ENCODE measurements at places on chromosomes 2 and 18. TPM values are rescaled to one million over a fixed set of nuclear protein-coding genes. Genes with fewer than 3 reads are reported as not detected.

- no peak for DNase-seq
Measured at GRCh38 chr18:9890957-9891356, 5.2 kb downstream of the TXNDC2 start.

CXCR1 gene
- total RNA-seq = not detected

- DNase-seq = no peak
Measured at GRCh38 chr2:85017411-85018048, 46.6 kb downstream of the KCMF1 start.

DNA sequence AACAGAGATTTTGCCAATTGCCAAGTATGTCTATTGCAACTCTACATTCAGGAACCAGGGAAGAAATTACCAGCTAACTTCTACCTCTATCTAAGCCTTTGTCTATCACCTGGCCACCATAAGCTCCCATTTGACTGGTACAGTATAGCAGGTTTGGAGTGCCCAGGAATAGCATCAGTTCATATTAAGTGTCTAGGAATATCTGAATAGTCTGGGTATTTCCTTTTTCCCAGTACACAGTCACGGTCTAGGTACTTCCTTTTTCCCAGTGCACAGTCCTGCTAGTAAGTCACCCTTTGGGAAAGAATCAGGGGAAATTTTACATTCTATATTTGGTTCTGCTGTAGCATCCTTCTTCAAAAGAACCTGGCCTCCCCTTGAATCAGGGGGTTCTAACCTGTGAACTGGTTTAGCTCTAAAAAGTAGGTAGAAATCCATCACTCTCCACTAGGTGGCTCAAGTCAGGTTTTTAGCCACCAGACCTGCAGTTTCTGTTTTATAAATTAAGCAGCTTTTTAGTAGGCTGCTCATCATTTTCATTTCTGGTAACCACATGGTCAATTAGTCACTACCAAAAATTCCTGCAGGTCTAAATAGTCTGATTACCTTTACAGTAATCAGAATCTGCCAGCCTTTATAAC, 49.3 kb upstream of the DNAJC10 start:
- peak; percentile 39 for DNase-seq

DNAJC5G gene
- not detected for total RNA-seq

DNA sequence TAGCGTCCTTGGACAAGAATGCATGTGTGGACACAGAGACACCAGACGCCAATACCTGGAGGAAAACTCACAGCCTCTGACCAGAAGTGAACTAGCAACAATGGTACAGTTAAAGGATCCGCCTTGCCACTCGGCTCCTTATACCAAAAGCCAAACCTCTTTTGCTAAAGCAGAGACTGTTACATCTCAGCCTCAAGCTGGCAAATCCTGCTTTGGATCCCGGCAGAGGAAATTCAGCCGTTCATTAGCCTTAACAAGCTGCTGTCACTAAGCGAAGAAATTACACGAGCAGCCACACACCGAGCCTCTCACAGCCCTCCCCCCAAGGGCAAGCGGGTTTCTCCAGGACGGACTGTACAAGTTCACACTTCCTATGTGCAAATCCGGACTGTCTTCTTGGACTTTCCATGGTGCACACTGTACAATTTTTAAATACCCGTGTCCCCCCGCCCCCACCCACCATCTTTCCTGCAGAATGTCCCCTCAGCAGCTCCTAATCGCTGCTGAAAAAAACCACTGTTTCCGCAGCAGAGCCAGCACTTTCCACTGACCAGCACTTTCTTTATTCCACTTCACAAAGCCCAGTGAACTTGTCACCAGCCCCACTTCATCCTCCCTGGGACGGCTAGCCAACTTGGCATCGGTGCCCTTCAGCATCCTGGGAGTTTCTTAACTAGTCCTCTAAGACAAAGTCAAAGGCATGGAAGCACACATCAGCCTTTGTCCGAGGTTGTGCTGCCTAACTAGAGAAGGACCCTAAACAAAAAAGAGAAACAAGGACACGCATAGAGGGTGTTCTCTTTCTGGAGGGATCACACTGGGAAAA, 1.5 kb downstream of the KLF7 start:
- DNase-seq = peak; percentile 36

DNA sequence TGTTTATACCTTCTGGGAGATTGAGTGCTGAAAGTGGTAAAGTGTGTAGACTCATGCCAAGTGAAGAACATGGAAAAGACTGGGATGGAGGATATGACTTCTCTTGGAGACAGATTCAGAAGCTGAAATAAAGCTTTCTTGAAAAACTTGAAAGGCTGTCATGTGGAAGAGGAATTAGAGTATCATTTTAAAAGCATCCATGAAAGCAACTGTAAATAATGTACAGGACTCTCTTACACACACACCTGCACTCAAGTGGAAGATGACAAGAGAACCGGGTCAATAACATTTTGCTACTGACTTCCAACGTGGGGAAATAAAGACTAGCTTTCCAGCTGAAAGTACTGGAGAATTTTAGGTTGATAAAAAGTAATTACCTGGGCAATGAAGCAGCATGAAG, 658.2 kb downstream of the TDRD15 start:
- DNase-seq = no peak

- no peak for DNase-seq
Measured at GRCh38 chr2:3557639-3558204, 411 bp downstream of the RNASEH1 start.

DSC1 gene
- not detected for total RNA-seq

ACADL gene
- total RNA-seq = 0.09 TPM

All from neural progenitor cell (in vitro differentiated cells).